Smooth muscle cell of the pulmonary artery (primary cell): ENCODE measurements at places on chromosomes 6 and 20. TPM values are rescaled to one million over a fixed set of nuclear protein-coding genes. Genes with fewer than 3 reads are reported as not detected.

The TRIM40 gene
- total RNA-seq, result not detected in 2 replicates

The LPA gene
- not detected in 2 replicates for total RNA-seq

The PPP1R14C gene
- 2.1 and 7.4 TPM in 2 replicates for total RNA-seq

The CAP2 gene
- total RNA-seq, result 12.3 and 17.9 TPM in 2 replicates

The HLA-DQA2 gene
- not detected in 2 replicates for total RNA-seq

The CASS4 gene
- total RNA-seq, result 0.23 and 0.26 TPM in 2 replicates
